Fibroblast of skin of scalp (primary cell): ENCODE measurements at places on chromosomes 11 and 22.

- no peak for DNase-seq
These were observed 38.0 kb downstream of the CLDN25 start for GRCh38 chr11:113817626-113818025.

- no peak for DNase-seq
These were observed 4.9 kb downstream of the CHRM4 start for GRCh38 chr11:46386674-46387073.

DNA sequence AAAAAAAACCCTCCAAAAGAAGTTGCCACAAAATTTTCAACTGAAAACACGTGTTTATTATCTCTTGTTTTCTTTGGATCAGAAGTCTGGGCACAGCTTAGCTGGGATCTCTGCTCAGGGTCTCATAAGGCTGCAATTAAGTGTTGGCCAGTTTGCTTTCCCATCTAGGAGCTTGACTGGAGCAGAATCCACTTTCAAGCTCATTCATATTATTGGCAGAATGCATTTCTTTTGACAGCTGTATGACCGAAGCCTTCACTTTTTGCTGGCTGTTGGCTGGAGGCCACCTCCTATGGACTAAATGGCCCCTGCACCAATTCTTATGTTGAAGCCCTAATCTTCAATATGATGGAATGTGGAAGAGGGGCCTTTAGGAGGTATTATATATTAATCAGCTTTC is 139.6 kb downstream of the DDX10 start:
- DNase-seq, result no peak

- DNase-seq, result no peak
These were observed 17.3 kb downstream of the PANX1 start for GRCh38 chr11:94145916-94146315.

DNA sequence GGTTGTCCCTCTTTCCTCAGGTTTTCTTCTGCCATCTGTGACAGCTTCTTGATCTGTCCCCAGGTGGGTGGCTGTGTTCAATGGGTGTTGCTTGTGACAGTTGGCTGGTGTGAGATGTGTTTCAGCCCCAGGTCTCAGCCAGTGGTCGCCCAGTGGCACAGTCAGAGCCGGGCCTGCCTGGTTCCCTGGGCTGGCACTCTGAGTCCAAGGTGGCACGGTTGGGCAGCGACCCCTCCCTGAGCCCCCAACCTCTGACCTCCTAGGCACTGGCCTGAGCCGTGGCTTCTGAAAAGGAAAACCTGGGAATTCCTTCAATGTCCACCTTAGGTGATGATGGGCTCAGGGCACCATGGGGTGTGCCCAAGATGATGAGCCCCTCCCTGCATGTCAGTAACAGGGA is 14.0 kb upstream of the PRODH start:
- DNase-seq, result no peak

DNA sequence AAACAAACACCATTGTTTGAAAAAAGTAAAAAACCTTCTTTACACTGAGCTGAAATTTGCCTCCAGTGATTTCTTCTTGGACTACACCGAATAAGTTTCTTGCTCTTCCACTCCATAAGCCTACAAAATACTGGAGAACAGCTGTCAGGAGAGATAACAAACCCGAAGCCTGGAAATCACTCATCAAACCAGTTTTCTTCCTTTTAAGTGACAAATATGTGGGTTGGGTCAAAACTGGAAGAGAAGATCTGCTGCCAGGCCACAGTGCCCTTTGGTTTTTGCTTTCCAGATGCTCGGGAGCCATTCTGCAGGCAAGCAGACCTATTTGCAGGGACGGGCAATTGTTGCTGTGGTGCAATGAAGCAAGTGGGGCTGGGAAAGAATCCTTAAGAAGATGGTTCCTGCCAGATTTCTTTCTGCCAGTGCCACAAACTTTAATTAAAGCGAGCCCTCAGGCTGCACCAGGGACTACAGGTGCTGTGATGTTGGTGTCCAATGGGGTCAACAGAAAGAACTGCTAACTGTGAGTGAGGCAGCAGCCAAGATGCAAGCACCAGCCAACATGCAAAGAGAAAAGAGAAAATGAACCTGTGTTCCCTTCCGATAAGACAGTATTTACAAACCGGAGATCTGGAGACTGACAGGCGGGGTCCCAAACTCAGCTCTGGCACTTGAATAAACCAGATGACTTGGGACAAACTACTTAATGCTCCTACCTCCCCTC is 44.8 kb upstream of the SMCO4 start:
- DNase-seq, result no peak

GRCh38 chr11:108781946-108782345 is 117.1 kb downstream of the DDX10 start:
- no peak for DNase-seq

- DNase-seq, result peak; percentile 12
These were observed 46.8 kb downstream of the SLN start for GRCh38 chr11:107665018-107665417.

GRCh38 chr22:24432059-24432853 is 4.9 kb downstream of the ADORA2A start:
- DNase-seq, result peak; percentile 54

GRCh38 chr11:118533769-118534729 is 3.1 kb downstream of the TMEM25 start:
- no peak for DNase-seq

GRCh38 chr22:31970490-31971444 is 26.4 kb downstream of the YWHAH start:
- DNase-seq, result peak; percentile 73

DNA sequence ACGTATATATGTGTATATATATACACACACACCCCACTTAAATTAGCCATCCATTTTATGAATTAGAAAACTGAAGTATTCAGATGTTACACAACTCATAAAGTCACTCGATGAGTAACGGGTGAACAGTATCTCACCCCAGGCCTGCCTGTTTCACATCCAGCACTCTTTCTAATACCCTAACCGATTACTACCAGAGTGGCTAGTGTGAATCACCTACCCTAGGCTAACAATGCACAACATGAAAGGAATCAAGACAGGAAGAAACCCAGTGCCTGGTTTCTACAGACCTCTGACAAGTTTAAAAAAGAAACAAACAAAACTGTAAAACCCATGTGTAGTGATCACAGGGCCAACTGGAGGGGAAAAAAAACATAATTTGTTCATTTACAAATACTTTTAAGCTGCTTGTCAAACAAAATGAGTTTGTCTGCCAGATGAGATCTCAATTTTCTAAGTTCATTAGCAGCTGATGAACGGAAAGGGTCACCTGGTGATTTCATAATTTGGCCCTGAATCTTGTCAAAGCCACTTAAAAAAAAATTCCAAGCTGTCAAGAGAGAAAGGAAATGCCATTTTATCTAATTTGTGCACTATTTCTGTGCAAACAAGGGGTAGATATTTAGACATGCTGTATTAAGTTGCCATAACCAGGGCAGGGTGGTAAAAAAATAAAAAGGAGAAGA is 134.8 kb downstream of the LARGE1 start:
- DNase-seq, result peak; percentile 37

- no peak for DNase-seq
These were observed 364.9 kb downstream of the BRD1 start for GRCh38 chr22:49462795-49463194.

GRCh38 chr11:123560006-123560405 is 94.4 kb downstream of the SCN3B start:
- peak; percentile 82 for DNase-seq

GRCh38 chr22:36088292-36088691 is 59.7 kb upstream of the RBFOX2 start:
- no peak for DNase-seq

DNA sequence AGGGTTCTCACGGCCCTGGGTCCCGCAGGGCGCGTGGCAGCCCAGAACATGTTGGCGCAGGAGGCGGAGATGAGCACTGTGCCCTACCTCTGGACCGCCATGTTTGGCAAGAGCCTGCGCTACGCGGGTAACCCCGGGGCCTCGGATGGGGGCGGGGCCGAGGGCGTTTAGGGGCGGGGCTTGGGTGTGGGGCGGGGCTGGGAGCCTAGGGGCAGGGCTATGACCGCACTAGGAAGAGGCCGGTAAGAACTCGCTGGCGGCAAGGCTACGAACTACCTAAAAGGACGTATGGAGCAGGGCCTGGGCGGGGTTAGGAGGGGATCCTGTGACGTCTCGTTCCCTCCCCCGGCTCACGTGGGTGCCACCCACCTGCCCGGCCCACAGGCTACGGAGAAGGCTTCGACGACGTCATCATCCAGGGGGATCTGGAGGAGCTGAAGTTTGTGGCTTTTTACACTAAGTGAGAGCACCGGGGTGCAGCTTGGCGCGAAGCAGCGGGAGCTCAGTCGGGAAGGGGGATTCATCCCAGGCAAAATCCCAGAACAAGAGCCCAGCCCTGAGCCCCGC is 2.8 kb upstream of the LZTR1 start:
- DNase-seq, result peak; percentile 73

DNA sequence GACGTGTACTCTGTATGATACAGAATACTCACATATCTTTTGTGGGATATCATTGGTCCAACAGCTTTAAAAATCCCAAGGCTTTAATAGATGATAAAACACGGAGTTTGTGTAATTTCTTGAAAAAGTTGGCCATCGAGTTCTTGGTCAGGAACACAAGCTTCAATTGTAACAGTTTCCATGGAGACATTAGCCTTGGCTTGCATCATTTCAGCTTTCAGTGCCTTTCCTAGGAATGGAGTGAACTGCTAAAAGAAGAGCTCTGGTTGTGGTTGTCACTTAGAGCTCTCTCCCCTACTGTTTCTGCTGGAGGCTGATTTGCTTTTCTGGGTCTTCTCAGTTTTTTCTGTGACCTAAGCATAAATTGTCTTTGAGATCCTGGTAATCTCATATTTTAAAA is 14.2 kb downstream of the BMAL1 start:
- DNase-seq, result no peak

DNA sequence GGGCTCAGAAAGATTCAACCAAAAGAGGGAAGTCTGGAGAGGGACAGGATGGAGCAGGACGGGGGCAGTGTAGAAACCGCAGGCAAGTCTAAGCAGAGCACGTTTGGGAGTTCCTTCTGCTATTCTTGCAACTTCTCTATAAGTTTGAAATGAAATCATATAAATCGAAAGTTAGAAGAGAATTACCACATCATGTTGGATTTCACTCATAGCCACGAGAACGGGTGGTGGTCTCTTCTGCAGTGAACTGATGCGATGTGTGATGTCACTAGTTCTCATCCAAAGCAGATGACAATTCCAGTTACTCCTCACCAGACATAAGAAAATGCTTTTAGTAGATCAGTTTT is 36.0 kb downstream of the KCNQ1 start:
- DNase-seq, result no peak
